ENCODE measurements at places on chromosomes 5 and 9. TPM values are rescaled to one million over a fixed set of nuclear protein-coding genes. Genes with fewer than 3 reads are reported as not detected.

KIAA0825 gene
- 1.2 TPM for total RNA-seq

GRCh38 chr5:176697934-176698538, 50.8 kb downstream of the TSPAN17 start:
- DNase-seq, result peak; percentile 74

DNA sequence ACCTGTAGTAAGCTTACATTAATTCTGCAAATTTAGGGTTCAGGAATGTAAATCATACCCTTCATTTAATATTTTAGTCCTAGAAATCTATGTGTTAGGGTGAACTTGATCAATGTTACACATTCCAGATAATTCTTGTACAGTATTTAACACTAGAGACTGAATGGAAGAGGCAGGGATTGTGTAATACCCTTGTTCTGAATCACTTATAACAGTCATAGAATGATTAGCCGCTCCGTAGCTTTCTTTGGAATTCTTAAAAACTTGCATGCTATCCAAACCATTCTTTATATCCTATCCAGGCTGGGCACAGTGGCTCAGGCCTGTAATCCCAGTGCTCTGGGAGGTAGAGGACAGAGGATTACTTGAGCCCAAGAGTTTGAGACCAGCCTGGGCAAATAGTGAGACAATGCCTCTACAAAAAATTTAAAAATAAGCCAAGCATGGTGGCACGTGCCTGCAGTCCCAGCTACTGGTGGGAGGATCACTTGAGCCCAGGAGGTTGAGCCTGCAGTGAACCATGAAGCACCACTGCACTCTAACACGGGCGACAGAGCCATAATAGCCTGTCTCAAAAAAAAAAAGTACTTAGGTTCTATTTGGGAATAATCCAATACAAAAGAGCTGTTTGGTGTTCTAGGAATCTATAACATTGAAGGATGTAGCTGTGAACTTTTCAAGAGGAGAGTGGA, 8.3 kb downstream of the ZNF483 start:
- DNase-seq, result no peak

PCDHB9 gene
- total RNA-seq, result 12.2 TPM

BRINP1 gene
- 14.0 TPM for total RNA-seq

CMYA5 gene
- 0.74 TPM for total RNA-seq
